SJSA1 (cell line): ENCODE measurements at places on chromosomes 7 and 10.
A peak's percentile ranks its signal among the peaks of the same experiment; 100 is the strongest.

DNA sequence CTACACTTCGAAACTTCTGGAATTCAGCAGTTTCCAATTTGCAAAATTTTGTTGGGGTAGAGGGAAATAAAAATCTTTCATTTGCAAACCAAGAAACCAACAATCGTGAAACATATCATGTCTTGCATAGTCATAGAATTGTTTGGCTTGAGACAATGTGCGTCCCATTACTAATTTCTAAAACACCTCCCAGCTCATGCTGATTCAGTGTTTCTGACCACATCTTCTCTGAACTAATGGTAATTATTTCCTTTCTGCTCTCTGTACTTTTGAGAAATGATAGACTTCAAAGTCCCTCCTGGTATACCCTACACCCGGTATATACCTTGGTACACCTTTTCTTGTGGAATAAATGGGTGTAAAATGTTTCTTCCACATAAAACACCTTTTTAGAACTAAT, 41.8 kb upstream of the TSPAN13 start:
- peak; percentile 51 for DNase-seq

- DNase-seq = peak; percentile 49
Observed at GRCh38 chr10:32367793-32368453, 21.0 kb upstream of the EPC1 start.

DNA sequence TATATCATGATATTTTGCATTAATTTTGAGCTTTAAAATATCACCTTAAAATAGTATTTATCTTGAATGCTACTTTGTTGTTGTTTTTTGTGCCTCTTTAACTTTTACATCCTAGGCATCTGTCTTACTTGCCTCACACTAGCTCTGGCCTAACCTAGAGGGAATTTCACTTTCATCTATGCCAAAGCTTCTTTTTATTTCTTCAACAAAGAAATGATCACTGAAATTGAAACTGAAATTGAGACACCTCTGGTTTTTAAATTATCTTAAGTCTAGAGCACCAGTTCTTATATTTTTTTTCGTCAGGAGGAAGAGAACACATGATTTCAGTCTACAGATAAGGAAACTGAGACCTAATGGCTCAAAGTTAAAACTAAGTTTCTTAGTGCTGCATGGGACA, 3.5 kb upstream of the SCIN start:
- no peak for DNase-seq

DNA sequence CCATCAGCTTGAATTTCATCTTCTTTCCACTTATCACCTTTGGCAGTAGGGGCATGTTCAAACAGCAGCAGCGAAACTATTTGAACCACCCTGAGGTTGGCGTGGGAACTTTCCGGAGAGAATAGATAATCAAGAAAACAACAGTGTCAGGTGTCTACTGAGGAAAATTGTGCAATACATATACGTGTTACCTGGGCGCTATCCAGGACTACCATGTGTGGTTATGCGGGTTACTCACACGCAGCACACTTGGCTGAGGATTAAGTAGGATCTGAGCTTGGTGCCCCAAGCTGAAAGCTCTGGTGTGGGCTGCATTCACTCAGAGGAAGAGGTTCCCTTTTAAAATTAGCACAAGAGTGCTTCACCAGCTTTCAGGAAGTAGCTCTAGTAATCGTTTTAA, 8.8 kb upstream of the ABI1 start:
- DNase-seq = no peak

DNA sequence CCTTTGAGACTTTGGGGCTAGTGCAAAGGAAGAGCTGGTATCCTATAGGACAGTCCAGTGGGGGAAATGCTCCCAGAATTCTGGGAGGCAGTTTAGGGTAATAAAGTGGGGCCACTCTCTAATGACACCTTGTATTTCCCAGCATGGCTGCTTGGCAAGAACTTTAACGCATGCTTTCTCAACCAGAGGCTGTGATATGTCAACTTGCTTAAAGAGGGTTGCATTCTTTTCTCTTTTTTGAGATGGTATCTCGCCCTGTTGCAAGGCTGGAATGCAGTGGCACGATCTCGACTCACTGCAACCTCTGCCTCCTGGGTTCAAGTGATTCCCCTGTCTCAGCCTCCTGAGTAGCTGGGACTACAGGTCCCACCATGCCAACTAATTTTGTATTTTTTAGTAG, 38.4 kb downstream of the ALDH18A1 start:
- no peak for DNase-seq

DNA sequence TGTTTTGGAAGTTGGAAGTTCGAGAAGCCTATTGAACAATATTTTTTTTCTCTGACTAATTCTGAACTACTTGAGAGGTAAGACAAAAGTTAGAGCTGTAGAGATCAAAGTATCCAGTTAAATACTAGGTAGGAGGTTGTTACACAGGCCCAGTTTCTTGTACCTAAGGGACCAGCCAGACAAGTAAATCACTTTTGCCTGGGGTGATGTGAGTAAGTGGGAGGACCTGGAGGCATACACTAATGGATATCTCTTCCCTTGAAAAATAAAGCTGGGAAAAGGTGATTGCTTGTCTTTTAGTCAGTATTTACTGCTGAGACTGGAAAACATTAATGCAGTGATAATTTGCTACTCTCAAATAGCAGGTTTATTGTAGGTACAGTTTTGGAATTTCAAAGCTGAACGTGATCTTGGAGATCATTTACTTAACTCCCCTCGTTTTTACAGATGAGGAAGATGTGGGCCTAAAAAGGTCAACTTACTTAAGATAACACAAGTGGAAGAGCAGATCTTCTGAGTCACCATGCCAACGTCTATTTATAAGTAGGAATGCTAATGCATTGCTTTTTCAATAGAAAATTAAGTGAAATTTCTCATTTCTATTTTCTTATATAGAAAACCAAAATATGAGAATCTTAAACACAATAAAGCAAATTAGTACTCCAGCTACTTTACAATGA, 181.3 kb downstream of the PPP1R9A start:
- no peak for DNase-seq

- DNase-seq = no peak
Observed at GRCh38 chr10:7788639-7789286, 786 bp downstream of the ATP5F1C start.

- no peak for DNase-seq
Observed at GRCh38 chr7:100972002-100972347, 2.6 kb downstream of the MUC12 start.

DNA sequence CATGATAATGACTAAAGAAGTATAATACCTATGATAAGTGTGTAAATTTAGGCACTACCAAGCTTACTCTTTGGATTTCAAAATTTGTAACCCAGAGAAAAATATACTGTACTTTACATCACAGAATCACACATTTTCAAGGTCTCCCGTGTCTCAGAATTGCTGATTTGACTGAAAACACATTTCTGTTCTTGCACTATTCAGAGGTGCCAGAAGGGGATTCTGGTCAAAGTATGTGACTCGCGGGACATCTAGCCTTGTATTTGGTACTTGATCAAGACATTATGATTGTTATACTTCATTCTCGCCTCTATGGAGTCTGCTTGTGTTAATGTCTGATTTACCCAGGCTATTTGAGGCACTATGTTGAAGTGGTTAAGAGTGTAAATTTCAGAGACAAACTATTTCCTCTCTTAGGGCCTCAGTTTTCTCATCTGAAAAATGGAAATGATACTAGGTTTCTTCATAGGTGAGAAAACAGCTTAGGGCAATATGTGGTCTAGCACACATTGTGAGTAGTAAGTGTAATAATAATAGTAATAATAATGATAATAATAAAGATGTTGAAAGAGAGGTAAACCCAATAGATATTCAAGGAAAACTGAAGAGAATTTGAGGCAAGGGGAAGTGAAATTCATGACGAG, 320.4 kb downstream of the RNLS start:
- DNase-seq = no peak

GRCh38 chr10:124536496-124537050, 75.0 kb downstream of the LHPP start:
- no peak for DNase-seq

DNA sequence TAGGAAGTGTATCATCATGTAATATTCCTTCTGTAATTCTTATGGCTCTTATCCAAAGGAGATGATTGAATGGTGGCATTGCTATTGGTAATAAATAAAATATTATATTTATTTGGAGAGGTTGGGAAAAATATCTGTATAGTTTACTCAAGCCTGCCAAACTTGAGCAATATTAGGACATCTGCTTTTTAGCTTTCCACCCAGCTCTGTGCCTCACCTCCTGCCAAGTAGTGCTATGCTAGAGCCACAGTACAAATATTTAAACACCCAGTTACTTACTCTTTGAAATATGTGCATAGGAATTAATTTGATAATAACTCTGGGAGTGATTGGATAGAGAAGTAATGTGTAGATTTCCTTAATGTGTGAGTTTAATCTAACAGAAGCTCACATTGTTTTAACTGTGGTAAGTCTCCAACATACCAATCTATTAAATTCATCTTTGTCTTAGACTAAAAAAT, 129.2 kb downstream of the BBS9 start:
- DNase-seq = no peak

- no peak for DNase-seq
Observed at GRCh38 chr10:122132331-122132755, 138.8 kb upstream of the BTBD16 start.

GRCh38 chr7:51639661-51640334, 323.2 kb upstream of the COBL start:
- no peak for DNase-seq

GRCh38 chr10:788796-789748, 99.6 kb upstream of the DIP2C start:
- peak; percentile 82 for DNase-seq

GRCh38 chr7:128100949-128101713, 69.9 kb upstream of the LRRC4 start:
- DNase-seq = no peak

DNA sequence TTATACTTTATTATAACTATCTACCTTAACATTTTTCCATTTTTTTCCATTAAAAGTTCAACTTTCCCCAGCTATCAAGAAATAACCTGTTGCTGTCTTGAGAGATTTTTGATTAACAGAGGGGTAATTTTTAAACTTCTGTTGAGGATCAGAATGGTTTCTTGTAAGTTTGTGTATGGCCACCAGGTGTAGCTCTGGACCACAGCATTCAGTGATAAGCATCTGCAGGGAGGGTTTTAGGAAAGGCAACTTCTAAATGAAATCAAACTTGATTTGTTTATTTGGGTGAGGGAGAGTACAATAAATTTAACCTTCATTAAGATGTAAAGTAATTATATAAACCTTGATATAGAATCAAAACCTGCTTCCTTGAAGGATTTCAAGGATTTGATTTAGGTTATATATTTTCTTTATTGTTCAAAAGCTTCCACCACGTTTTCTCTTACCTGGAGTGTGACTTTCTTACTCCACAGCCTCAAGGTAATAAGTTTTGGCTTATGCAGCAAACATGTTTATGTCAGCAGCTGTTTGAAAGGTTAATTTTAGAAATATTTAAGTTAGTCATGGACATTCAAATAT, 153.3 kb downstream of the STK31 start:
- DNase-seq = no peak

DNA sequence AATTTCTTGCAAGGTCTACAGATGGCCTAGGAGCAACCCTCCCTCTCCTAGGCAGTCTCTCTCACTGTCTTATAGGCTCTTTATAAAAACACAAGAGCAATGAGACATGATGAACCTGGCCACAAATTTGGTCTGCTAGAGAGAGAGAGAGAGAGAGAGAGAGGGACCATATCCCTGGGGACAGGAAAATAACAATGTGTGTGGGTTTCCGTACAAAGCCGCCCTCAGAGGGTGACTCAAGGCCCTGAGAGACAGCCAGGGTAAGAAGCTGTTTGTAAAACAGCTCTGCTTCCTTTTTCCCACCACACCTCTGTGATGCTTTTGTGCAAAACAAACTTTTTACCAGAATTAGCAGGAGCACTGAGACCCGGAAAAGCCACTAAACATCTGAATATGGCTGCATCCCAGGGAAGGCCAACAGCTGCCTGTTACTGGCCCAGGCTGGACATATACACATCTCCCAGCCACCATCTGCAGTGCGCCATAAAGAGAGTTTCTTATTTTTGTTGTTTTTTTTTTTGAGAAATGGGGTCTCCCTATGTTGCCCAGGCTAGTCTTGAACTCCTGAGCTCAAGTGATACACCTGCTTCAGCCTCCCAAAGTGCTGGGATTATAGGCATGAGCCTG, 18.4 kb downstream of the GIMAP5 start:
- no peak for DNase-seq

DNA sequence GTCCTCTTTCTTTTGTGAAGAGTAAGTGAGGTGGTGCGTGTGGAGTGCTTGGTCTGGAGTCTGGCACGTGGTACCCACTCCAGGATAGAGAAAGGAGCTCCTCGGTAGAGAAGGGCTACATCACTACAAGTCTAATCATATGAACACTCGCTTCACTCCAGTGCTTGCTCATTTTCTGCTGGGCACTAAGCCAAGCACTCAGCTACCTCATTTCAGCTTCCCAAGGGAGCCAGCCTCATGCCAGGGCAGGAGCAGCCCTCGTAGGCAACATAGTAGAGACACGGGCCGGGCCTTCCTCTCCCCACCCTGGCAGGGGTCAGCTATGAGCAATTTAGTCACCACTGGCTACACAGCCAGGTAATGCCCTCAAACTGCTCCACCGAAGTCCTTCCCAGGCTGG, 11.4 kb upstream of the HSPA12A start:
- DNase-seq = no peak

GRCh38 chr7:74579800-74580685, 77.5 kb upstream of the GTF2I start:
- no peak for DNase-seq

DNA sequence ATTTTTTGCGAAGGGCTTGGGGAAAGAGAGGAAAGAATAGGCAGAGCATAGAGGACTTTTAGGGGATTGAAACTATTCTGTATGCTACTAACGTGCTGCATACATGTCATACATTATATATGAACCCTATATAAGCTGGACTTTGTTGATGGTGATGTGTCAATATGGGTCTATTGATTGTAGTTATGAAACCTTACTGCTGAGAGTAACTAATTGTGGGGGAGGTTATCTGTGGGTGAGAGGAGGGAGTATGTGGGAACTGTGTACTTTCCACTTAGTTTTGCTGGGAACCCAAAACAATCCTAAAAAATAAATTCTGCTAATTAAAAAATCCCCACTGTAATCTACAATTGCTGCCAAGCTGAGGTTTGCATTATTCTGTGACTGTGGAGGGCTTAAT, 15.3 kb upstream of the CYP2C19 start:
- DNase-seq = no peak

- no peak for DNase-seq
Observed at GRCh38 chr7:158741294-158741666, 36.7 kb upstream of the NCAPG2 start.

DNA sequence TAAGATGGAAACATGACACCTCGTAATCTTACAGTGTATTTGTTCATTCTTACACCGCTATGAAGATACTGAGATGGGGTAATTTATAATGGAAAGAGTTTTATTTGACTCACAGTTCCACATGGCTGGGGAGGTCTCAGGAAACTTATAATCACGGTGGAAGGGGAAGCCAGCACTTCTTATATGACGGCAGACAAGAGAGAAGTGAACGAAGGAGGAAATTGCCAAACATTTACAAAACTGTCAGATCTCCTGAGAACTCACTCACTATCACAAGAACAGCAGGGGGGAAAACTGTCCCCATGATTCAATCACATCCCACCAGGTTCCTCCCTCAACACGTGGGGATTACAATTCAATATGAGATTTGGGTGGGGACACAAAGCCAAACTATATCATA, 282.3 kb downstream of the HGF start:
- no peak for DNase-seq
